ENCODE measurements at places on chromosomes 3 and 15.

GRCh38 chr3:77342027-77342426, 302.1 kb downstream of the ROBO2 start:
- DNase-seq, result no peak

GRCh38 chr3:73658227-73658626, 33.5 kb upstream of the PDZRN3 start:
- no peak for DNase-seq

DNA sequence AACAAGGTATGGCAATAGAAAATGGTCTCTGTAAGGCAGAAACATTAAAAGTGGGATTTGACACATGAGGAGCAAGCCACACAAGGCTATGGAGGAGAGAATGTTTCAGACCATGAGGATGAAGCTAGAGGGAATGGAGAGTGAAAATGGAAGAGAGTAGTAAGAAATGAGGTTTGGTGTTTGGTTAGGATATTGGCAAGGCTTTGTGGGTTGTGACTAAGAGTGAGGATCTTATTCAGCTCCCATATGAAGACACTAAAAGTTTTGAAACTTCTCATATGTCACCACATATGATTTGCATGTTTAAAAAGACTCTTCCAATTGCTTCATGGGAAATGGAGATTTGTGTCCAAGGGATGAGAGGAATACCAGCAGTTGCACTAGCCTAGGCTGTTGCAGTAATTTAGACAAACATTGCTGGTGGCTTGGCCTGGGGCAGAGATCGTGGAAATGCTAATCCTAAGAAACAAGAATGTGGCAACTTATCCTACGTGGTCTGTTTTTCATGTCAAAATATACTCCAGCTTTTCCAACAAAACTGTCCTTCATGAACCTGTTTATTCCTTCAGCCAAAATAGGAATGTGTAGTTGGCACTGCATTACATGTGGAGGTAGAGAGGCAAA, 749.0 kb downstream of the PDCD6IP start:
- DNase-seq, result no peak

DNA sequence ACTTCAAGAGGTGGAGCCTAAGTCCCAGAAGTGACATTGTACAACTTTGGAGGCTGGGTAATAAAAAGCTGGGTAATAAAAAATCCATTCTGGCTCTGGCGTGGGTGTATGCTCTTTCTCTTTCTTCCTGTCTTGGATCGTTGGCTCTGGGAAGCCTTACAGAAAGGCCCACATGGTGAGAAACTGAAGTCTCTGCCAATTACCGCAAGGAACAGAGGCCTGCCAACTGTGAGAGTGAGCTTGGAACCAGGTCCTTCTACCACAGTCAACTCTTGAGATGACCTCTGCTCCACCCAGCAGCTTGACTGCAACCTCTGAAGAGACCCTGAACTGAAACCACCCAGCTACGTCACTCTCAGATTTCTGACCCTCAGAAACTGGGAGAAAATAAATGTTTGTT, 51.0 kb downstream of the NR2F2 start:
- no peak for DNase-seq

DNA sequence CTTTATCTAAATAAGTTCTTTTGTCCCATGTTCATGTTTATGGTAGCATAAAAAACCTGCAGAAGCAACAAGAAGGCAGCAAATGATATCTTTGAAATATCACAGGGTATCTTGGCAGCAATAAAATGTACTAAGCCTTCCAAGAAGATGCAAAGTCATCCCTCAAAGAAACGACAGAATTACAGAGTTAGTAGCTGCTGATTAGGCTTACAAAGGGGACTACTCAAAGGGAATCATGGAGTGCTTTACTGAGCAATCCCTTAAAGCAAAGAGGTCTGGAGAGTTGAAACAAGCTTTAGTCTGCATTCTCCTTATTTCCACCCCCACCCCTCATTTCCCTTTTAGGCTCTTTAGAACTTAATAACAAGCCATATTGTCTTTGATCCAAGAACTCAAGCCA, 935.0 kb downstream of the SQOR start:
- DNase-seq, result no peak

- DNase-seq, result no peak
These were observed 4.4 kb downstream of the WDR73 start for GRCh38 chr15:84649706-84650105.

GRCh38 chr3:42547401-42547945, 34.3 kb downstream of the SEC22C start:
- peak; percentile 53 for DNase-seq

DNA sequence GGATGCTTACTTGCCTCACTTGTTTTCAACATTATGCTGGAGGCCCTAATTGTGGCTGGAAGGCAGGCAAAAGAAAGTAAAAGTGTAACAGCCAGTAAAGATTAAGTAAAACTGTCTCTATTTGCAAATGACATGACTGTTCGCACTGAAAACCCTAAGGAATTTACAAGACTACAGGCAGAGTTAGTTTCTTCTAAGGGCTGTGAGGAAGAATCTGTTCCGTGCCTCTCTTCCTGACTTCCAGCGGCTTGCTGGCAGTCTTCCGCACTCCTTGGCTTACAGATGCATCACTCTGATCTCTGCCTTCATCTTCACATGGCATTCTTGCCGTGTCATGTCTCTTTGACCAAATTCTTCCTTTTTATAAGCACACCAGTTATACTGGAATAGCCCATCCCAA, 86.1 kb downstream of the DLG1 start:
- no peak for DNase-seq

GRCh38 chr15:69308949-69309348, 10.2 kb downstream of the PAQR5 start:
- DNase-seq, result no peak

GRCh38 chr3:50408443-50408944, 49.2 kb upstream of the TMEM115 start:
- no peak for DNase-seq

DNA sequence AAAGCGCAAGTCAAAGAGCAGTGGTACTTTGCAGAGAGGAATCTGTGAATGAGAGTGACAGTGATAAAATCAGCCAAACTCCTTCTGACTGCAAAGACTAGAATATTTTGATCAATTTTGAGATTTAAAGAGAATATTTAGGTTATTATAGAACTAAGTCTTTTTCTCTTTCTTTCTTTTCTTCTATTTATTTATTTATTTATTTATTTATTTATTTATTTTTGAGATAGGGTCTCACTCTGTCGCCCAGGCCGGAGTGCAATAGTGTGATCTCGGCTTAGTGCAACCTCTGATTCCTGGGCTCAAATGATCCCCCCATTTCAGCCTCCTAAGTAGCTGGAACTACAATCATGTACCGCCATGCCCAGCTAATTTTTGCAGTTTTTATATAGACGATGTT, 603.7 kb upstream of the NAALADL2 start:
- DNase-seq, result no peak

- no peak for DNase-seq
These were observed 18.0 kb downstream of the PLA2G4F start for GRCh38 chr15:42138411-42138810.

DNA sequence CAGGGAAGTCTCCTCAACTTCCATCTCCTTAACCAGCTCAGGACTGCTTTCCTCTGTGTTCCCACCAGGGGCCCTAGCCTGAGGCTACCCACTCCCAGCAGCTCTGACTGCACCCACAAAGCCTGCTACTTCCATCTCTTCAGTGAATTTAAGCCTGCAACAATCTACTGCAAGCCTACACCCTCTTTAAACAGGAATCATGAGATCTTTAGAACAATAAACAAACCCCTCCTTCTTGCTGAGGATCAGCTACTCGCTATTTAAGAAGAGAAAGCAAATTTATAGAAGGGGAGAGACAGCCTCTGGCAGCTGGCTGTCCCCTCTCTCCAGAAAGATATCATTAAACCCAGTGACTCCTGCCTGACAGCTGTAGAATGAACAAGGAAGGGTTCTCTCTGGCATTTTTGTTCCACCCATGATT, 51.9 kb downstream of the ARHGAP31 start:
- DNase-seq, result no peak

DNA sequence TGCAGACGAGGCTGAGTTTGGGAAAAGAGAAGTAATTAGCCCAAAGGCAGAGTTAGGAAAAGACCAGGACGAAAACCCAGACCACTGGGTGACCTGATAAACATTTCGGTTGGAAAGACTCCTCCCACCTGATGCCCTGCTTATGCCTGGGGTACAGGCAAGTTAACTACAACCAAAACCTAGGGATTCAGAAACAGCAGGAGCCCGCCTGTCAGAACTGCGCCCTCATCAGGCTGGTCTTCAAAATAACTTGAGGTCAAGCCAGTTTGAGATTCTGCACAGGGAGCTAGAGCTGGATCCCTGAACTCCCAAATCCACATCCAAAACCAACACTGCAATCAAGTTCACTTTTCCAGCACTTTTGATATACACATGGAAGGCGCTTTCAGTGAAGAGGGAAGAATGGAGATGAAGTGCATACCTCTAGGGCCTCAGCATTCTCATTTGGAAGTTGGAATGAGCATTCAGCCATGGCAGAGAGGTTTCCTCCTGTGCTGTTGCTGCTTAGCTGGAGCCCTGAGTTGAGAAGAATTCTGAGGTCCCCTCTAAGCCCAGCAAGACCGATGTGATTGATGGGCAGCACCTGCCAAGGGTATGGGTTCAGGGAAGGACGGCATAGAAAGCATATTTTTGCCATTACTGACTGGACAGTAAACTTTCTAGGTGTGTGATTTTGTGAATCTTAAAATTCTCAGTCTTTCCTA, 11.6 kb downstream of the TSEN2 start:
- DNase-seq, result no peak

- DNase-seq, result no peak
These were observed 164.1 kb upstream of the LRRN1 start for GRCh38 chr3:3635109-3635508.

DNA sequence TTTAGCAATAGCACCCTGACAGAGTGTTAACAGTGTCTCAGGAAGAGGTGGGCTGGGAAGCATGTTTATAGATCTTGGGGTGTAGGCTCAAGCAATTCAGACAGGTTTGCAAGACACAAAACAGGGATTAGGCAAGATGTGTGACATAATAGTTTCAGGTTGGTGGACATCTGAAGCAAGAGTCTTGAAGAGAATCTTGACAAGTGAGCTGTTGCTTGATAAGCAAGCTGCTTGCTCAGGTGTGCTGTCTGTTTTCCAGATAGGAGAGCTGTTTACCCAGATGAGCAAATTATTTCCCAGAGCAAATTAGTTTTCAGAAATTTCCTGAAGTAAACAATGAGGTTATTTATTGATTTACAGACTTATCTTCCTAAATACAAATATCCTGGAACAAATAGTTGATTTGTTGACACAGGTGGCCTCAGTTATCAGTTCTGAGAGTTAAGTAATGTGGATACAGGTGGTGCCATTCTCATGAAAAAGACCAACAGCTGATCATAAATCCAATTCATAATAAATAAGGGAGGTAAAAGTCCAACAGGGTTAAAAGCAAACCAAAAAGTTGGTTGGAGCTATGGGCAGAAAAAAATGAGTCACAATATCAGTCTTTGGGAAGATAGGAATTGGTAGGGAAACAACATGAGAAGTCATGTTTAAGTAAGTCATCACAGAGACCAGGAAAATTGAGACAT, 437.3 kb downstream of the TBL1XR1 start:
- DNase-seq, result no peak

GRCh38 chr3:186053954-186054791, 54.7 kb downstream of the ETV5 start:
- DNase-seq, result no peak

DNA sequence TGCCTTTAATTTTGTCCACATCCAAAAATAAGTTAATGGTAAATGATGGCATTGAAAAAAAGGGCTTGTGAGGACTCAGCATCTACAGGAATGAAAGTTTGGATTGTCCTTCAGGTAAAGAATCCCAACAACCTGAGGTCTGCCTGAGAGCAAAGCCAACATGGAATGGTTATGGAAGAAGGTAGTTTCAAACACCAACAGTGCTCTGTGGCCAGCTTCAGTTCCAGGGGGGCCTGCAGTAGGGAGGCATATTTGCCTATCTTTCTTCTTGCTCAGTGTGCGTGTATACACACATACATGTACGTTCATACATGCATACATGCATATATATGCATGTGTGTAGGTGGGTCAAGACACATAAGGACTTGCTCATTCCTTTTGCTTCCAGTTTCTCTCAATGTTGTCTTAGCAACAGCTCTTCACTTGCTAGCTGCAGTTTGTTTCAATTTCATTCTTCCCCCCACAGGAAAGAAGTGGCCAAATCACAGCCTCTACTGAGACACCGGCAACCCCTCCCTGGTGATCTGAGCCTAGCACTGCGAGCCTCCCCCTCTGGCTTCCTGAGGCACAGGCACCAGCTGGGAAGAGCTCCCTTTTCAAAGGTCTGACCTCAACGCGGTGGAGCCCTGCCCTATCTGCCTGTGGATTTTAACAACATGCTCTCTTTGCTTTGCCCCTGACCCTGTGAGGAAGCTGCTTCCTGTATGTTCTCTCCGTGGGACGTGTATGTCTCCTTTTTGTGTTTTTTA, 146.2 kb downstream of the KLF13 start:
- DNase-seq, result no peak

- no peak for DNase-seq
These were observed 19.2 kb upstream of the SMAD6 start for GRCh38 chr15:66682865-66683264.

GRCh38 chr3:197302696-197303341, 4.4 kb upstream of the DLG1 start:
- DNase-seq, result no peak

DNA sequence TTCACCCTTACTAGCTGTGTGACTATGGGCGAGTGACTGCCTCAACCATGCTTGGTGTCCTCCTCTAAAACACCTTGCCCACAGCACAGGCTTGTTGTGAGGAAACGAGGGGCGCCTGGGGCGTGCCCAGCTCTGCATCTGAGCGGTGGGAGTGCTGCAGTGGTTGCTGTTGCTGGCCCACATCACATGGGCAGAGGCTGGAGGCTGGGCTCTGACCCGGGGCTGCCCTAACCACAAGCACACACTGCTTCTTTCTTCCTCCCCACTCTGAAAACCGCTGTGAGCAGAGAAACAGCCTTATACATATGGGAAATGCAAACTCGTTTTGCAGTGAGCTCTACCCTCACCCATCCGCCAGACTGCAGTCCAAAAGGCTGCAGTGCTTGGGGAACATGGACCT, 74.8 kb upstream of the RPL32 start:
- no peak for DNase-seq

- no peak for DNase-seq
These were observed 36.3 kb downstream of the LRTM1 start for GRCh38 chr3:54891540-54891897.

DNA sequence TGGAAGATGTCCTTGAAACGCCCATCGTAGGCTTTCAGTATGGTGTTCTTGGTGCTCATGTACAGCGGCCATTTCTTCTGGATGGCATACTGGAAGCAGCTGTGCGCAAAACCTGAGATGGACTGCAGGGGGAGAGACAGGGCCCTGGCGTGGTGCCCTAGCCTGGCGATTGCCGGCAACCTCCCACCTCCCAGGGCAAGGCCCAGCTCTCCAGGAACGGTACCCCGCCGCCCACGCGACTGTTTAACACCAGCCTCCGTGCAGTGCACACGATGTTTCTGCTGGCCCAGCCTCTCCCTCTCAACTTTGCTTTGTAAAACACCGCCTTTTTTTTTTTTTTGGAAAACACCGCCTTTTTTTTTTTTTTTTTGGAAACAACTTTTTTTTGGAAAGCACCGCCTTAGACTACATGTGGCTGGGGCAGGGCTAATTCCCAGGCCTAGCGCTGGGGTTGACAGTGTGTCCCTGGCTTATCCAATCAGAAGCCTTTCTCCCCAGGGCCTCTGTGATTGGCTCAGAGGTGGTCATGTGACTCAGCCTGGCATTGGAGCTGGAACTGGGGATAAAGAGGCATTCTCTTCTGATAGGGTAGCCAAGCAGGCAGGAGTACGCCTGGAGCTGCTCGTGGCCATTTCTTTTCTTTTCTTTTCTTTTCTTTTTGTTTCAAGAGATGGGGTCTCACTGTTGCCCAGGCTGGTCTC, 14.7 kb downstream of the IDH2 start:
- no peak for DNase-seq

- DNase-seq, result no peak
These were observed 240.1 kb downstream of the XXYLT1 start for GRCh38 chr3:195030791-195031321.
